ENCODE measurements at places on chromosomes 7 and 10.

- DNase-seq, result no peak
These were observed 203.2 kb downstream of the ANK3 start for GRCh38 chr10:60186315-60187071.

DNA sequence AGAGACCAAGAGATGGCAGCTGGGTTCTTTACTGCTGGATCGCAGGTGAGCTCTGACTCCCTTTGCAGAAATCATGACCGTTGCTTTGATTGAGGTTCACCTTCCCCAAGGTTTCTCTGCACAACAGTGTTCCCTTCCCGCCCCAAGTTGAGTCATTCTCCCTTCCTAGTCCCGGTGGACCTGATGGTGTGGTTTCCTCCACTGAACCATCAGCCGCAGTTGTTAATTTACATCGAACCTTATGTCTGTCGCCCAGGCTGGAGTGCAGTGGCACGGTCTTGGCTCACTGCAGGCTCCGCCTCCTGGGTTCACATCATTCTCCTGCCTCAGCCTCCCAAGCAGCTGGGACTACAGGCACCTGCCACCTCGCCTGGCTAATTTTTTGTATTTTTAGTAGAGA is 5.8 kb downstream of the ZSCAN25 start:
- DNase-seq, result no peak

- DNase-seq, result no peak
These were observed 65.8 kb downstream of the MINDY4 start for GRCh38 chr7:30836991-30837390.

- DNase-seq, result no peak
These were observed 199.4 kb downstream of the ELMO1 start for GRCh38 chr7:37249240-37249639.

GRCh38 chr7:106542550-106543220 is 118.3 kb downstream of the CCDC71L start:
- DNase-seq, result peak; percentile 67

DNA sequence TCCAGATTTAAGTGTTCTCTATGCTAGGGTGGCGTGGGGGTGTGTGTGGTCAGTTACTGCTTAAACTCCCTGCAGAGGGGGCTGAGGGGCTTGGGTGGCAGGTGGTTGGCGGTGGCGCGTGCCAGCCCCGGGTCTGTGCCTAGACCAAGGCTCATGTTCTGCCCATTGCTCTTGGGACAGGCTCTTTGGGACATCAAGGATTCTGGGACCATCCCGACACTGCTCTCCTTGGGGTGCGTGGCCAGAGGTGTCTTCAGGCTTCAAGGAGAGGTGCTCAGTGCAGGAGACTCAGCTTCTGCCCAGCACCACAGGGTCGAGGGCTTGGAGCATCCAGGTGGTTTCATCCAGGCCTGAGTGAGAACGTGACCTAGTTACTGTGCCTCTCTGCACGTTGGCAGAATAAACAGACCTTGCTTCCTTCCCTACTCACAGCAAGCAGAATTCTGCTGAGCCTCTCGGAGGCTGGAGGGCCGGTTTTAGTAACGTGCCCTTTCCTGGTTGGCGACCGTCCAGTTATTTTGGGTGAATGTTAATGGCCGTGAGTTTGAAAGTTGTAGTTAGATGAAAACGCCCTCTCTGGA is 39.9 kb downstream of the CAMK1D start:
- DNase-seq, result no peak

GRCh38 chr7:33061282-33061937 is 1.2 kb downstream of the NT5C3A start:
- DNase-seq, result no peak

DNA sequence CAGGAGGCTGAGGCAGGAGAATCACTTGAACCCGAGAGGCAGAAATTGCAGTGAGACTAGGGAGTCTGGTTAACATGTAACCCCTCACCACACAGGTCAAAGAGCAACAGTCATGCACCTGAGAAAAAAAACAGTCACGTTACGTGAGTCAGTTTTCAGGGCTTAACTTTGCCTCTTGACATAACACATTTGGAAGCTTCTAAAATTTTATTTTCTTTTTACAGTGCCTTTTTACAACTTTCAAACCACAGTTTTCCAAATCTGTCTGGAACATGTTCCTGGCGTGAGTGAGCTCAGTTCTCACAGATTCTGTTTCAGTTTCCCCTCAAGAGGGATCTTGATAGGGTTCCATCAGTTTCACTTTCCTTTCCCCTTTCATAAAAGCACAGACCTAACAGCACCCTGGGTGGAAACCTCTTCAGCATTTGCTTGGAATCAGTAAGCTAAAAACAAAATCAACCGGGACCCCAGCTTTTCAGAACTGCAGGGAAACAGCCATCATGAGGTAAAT is 4.4 kb downstream of the IFIT3 start:
- peak; percentile 63 for DNase-seq

- no peak for DNase-seq
These were observed 85.5 kb downstream of the NKX6-2 start for GRCh38 chr10:132700156-132701098.

DNA sequence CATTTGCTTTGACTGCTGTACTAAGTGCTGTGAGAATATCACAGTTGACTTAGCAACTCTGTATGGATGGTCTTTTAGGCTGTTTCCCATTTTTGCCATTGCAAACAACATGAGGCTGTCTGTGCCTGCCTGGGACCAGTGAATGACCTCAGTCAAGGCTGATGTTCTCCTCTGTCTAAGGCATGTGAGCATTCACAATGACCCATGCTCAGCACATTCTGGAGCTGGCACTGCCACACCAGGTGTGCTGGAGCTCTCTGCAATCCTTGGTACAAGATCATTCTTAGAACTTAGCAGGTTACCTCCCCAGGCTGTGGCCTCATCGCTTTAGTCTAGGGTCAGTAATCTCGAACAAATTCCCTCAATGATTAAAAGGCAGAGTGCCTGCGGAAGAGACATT is 61.9 kb downstream of the SH3PXD2A start:
- DNase-seq, result no peak

DNA sequence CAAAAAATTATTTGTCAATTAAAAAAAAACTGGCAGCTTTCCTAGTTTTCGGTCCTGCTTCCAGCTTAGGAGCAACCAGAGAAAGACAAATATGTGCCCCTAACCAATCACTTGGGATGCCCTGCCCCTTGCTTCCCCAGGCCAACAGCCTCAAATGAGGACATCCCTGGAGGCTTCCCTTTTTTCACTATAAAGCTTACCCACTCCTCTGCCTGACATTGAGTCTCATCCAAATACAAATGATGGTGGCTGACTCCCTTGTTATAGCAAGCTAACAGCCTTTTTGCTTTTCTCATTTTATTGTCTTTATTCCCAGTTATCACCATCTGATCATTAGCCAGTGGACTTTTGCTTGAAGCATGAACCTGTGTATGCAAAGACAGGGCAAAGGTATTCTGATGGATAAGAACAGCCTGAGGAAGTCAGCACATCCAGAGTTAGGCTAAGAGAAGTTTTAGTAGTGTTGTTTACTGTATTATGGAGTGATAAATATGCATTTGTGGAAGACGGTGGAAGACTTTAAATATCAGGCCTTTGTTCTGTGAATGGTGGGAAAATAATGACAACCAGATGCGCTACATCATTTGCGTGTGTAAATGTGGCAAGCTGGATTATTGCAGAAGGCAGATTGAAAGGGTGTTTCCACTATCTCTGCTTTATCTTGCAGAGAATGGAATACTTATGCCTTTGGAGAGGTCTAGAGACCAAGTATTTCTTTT is 1.7 kb upstream of the CCM2 start:
- no peak for DNase-seq

DNA sequence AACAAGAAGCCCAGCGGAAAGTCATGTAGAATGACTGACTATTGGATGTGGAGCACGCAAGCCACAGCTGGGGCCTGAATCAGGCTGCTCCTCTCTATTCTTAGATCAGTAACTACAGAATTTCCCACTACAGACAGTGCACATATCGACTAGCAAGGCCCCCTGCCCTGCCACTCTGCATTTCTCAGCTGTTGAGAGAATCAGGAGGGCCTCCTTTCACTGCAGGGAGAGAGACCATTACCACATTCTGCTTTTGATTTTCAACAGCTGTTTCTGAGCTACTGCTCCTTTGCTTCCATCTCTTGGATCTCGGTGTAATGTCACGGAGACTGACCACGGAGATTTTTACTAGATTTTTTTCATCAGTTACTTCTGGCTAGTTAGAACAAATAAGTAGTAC is 73.8 kb downstream of the PON1 start:
- DNase-seq, result peak; percentile 31

- DNase-seq, result no peak
These were observed 104.3 kb downstream of the TCERG1L start for GRCh38 chr10:131207176-131207575.
